ENCODE measurements at places on chromosomes 1 and 21. TPM values are rescaled to one million over a fixed set of nuclear protein-coding genes. Genes with fewer than 3 reads are reported as not detected.

DNA sequence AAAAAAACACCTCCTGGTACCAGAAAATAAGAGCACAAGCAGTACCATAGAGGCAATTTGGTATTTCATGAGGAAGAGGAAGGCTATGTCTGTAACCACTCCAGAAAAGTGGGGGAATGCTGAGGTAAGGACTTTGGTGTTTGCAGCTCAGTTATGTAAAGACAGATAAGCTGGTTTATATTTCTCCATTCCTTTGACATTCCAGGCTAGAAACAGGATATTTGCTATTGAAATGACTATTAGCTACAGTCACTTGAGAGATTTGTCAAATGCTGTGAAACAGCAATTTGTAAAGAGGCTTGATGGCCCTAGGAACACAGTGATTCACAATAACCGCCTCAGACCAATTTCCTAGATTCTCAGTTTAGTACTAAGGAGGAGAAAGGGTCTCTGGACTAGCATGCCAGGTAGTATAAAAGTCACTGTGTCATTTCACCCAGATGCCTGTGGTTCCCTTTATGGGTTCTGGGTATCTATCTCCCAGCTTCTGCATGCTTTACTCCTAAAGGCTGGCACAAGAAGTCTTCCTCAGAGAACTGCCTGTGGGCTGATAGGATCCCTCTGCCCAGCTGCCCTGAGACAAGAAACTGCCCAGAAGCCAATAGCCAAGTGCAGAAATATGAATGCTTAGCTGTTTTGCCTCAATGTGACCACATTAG, 80.5 kb downstream of the VCAM1 start:
- DNase-seq, result no peak

DNA sequence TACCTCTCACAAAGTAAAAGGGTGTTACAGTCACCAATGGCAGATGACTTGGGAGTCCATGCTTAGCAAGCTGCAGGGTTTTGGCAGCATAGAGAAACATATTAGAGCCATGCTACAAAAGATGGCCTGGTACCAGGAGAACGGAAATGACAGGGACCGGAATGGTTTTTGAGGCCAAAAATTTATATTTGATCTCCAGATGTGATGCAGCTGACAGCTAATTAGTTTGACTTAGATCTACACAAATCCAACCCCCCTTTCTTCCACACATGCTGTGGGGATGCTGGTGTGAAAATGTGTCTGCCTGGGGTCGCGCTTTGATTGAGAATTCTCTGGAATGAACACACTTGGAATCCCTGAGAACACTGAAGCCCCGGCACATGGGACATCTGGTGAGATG, 26.5 kb downstream of the SYF2 start:
- no peak for DNase-seq

DNA sequence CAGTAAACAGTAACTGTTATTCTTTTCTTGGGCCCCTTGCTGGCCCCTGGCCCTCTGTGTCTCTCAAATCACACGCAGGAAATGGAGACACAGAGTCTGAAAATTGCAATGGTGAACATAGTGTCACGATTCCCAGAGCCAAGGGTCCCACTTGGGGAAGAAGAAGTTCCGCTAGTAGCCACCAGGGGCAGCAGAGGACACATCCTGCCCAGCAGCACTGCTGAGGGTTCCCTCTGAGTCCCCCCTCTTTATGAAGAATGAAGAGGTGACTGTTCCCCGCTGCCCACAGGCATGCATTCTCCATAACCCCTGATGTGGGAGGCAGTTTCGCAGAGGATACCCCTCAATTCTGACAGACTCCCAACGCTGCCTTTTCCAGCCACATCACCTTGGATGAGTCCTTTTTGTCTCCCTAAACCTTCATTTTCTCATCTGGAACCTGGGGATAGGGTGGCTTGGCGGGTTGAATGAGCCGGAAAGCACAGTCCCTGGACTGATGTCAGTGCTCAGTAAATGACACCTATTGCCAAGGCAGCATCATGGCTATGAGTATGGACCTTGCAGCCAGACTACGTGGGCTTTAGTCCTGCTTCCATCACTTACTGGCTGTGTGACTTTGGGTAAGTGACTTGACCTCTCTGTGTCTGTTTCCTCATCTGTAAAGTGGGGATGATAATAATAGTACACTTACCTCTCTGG, 238.0 kb upstream of the TMEM51 start:
- no peak for DNase-seq

- no peak for DNase-seq
These were observed 28.5 kb upstream of the EEIG2 start for GRCh38 chr1:108531444-108531843.

Gene PLD5
- total RNA-seq, result not detected

- no peak for DNase-seq
These were observed 14.1 kb downstream of the TTC3 start for GRCh38 chr21:37087188-37087587.

Gene CALML6
- 2.7 TPM for total RNA-seq
